ENCODE measurements at places on chromosomes 12 and 14.

DNA sequence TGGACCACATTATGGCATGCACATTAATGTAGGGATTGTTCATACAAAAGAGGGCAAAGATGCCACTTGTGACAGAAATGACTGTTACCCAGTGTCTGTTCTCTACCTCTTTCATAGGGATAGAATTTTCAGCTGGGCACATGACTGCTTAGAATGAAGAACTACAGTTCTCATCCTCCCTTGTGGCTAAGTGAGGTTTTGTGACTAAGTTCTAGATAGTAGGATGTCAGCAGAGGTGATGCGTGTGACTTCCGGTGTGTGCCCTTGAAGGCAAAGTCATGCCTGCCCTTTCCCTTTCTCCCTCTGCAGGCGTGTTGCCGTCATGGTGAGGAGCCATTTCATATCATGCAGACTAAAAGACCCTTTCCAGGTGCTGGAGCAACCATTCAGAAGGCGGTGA is 99.3 kb downstream of the CACNA1C start:
- DNase-seq: no peak

DNA sequence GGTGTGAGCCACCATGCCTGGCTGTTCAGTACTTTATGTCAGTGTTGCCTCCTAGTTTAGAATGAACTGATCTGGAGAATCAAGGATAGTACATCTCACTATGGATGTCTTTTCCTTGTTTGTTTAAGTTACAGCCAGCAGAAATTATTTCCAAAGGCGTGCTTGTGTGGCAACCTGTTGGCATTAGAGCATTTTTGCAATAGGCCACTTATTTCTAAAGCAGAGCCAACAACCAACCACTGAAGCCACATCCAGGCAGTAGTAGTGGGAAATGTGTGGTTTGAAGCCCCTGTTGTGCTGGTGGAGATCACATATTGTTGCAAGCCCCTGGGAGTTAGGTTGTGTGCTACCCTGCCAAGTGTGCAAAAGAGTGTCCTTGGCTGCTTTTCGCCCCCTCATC is 3.7 kb downstream of the ANO6 start:
- DNase-seq: no peak

DNA sequence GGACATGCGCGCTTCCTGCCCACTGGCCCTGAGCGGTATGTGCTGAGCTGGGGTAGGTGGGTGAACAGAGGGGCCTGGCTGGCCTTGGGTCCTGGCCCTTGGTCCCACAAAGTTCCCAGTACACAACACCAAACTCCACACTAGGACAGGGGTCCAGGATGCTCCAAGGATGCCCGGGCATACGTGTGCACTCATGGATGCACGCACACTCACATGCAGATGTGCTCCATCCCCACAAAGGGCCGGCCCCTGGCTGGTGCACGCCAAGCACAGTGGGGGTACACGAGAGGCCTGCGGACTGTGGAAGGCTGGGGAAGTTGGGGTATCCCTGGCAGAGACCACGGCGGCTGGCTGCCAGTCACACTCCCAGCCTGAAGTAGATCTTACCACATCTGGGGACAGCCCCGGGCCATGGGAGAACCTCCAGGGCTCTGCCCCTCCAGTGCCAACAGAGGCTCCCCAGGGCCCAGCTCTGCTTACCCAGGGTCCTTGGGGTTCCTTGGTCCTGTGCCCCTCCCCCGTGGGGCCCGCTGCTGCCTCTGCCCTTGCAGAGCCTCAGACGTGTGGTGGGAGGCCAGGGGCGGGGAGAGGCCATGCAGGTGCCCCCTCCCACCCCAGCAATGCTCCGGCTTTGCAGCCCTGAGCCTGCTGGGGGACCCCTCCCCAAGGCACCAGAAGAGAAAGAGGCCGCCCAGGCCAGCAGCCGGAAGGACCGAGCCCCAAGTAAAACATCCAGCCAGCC is 24.0 kb upstream of the NUDT14 start:
- DNase-seq: no peak

GRCh38 chr14:96989306-96989705 is 192.1 kb downstream of the VRK1 start:
- DNase-seq: no peak

- DNase-seq: no peak
Measured at GRCh38 chr14:39434401-39434800, 2.2 kb upstream of the FBXO33 start.

DNA sequence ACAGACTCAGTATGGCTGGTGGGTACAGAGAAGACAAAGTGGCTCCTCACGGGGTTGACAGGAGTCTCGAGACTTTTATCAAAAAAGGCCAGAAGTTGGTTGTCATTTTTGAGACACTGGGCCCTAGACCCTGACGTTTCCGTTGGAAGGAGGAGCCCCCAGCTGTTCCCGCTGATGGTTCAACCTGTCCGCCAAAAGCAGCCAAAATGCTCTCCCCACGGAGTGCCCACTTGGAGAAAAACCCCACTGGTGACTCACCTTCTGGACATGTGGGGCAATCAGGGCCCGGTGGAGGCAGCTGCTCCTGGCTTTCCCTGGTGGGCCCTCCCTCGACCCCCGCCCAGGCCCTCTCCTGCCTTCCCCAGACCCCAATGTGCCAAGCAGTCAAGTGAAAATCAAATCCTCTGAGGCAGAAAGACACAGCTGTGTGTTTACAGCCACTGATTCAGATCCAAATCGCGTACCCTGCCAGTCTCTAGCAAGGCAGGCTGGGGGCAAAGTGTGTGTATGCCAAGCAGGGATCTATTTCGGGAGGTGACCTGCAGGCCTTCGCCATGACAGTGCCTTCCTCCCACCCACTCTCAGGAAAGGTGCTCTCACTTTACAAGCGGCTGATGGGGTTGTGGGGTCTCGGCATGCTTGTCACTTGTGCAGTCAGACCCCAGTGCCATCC is 347.4 kb downstream of the DPF3 start:
- DNase-seq: no peak

- DNase-seq: no peak
Measured at GRCh38 chr14:73610687-73611086, 1.6 kb upstream of the ACOT6 start.

- DNase-seq: no peak
Measured at GRCh38 chr14:83974647-83975163, 1555.2 kb upstream of the FLRT2 start.

DNA sequence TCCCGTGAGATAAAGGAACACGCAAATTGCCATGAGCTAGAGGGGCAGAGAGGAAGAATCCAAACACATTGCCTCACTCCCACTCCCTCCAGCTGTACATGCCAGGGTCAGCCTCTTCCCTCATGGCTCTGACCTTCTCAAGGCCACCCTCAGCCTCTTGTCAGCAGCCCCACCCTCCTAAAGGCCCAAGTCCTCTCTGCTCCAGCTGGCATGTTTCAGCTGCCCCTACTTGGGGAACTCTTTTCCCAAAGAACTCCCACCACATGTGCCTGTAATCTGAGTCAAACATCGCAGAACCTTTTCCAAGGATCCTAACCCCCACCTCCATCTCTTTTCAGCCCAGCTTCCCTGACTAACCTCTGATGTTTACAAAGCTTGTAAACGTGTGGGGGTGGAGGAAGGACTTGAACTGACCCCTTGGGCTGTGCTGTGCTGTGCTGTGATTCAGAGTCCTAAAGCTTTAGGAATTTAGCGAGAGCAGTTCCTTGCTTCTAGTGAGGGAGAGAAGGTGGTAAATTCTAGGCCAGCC is 7.3 kb upstream of the CACNB3 start:
- no peak for DNase-seq

DNA sequence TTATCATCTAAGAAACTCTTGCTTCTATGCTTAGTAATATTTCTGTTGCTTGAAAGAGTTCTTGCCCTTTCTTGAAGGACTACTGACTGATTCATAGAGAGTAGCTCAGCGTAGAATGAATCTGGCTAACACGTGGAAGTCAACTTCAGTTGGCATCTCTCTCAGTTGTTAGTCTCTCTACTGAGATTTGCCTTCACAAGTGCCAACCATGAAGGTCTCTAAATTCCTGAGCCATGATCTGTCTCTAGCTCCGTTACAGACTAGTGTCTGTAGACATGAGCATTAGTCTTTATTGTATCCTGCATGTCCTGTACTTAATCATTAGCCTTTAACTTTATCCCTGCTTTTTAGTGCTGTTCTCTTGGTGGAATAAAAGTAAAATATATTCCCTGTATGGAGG is 19.1 kb upstream of the ALX1 start:
- DNase-seq: no peak

All from left hindlimb (tissue), 1 donor.